Common myeloid progenitor, CD34-positive (primary cell): ENCODE measurements at places on chromosomes 7 and 10.
A peak's percentile ranks its signal among the peaks of the same experiment; 100 is the strongest.

- no peak for DNase-seq
These were observed 30.4 kb downstream of the MDFIC start for GRCh38 chr7:114952296-114952695.

DNA sequence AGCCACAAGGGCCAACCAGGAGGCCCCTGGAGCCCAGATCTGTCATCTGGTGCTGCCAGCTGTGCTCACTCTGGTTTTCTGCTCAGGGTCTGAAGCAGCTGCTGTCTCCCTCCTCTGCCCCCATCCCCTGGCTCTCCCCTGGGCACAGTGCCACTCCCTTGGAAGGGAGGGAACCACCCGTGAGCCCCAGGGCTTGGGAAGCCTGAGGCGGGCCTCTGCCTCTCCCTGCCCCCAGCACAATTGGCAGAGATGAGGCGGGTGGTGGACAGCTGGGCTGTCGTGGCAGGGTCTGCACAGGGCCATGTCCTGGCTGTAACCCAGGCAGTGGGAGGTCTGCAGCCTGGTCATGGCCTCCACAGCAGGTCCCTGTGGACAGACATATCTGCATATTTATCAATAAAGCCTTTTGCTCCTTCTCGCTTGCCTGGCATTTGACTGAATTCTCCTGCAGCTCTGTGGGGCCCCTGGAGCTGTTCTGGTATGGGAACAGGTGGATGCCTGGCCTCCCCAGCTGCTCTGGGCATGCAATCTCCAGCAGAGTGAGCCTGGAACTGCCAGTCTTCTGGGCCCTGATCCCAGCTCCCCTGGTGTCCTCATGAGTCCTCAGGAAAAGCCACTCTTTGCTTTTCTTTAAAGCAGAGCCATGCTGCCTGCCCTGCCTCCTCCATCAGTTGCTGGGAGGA lies 1.6 kb upstream of the ANKRD2 start:
- DNase-seq: no peak

DNA sequence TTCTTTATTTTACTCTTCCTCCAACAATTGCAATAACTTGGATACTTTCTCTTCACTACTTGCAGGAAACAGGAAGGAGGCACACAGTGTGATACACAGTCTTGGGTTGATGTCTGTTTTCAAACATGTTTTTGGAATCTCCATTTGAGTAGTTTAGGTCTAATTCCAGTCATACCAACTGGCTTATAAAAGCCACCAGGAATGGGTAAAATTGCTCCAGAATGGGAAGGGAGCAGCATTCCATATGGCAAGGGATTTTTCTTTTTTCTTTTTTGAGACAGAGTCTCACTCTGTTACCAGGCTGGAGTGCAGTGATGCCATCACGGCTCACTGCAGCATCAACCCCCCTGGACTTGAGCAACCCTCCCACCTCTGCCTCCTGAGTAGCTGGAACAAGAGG lies 545.1 kb upstream of the GALNT17 start:
- no peak for DNase-seq

- no peak for DNase-seq
These were observed 112.5 kb downstream of the RALA start for GRCh38 chr7:39735903-39736302.

DNA sequence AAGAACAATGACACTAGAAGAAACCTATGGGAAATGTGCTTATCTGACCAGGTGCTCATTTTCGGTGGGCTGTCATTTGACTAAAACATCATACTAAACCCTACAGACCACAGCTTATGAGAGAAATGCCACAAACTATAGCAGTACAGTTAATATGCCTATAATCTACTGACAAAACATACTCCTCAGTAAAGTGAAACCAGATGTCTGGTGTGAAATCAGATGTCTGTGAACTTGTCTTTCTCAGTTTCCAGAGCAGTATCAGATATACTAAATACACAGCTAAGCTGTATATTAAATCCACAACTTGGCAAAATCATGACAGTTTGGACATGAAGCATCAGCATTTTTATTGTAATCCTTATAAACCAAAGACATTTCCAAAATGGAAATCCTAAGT lies 3.3 kb downstream of the IMMP2L start:
- peak; percentile 40 for DNase-seq
